ENCODE measurements at places on chromosomes 12 and 14.
A peak's percentile ranks its signal among the peaks of the same experiment; 100 is the strongest.

GRCh38 chr12:68686595-68687521, at the start of gene NUP107:
Gene NUP107, plus strand, starts transcription at chr12:68686978. Its CDS starts 88 bp downstream, at chr12:68687066.
- peak; percentile 97 for DNase-seq

- no peak for DNase-seq
These were observed 104.3 kb downstream of the RBM19 start for GRCh38 chr12:113861708-113862312.

DNA sequence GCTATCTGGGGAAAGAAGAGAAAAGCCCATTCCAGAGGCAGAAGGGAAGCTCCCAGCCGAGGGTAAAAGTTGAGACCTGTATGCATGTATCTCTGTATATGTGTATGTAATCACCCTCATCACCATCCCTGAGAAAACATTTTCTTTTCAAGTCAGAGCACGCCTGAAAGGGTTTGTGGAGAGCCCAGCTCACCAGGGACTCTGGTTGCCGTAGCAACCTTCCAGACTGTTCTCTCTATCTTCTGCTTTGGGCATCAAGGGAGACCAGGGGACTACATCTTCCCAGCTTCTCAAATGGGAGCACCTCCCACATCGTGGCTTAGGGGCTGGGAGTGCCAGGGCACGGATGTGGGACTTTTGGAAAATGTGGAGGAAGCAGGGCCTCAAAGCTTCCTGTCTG, 93.5 kb downstream of the GALNT8 start:
- DNase-seq = no peak

GRCh38 chr12:57852620-57853500, 6.3 kb upstream of the CTDSP2 start:
- DNase-seq = no peak
